ENCODE measurements at places on chromosomes 1 and 21. TPM values are rescaled to one million over a fixed set of nuclear protein-coding genes. Genes with fewer than 3 reads are reported as not detected.
A peak's percentile ranks its signal among the peaks of the same experiment; 100 is the strongest.

CFHR3 gene
- polyA plus RNA-seq: 0.24 TPM

DNA sequence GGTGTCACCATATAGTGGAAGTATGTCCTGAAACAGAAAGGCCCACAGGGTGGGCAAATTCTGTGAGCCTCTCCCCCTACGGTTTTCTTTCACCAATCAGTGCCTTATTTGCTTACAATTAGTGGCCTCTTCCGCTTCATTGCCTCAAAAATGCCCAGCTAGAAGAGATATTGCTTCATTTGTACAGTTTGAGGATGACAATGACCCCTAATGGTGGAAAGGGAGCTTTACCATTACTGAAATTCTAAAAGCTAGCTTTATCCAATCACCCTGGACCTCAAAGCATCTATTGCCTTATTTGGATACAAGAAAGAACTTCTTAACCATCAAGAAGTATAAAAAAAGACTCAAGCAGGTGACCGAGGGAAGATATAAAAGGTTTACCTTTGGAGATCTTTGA is 49.6 kb downstream of the LRRC71 start:
- no peak for DNase-seq

MRPL37 gene
- 86.6 TPM for polyA plus RNA-seq

CD48 gene
- 17.6 TPM for polyA plus RNA-seq

- DNase-seq: no peak
Observed at GRCh38 chr1:162689745-162690671, 57.7 kb downstream of the DDR2 start.

SERTAD4 gene
- 6.5 TPM for polyA plus RNA-seq

DNA sequence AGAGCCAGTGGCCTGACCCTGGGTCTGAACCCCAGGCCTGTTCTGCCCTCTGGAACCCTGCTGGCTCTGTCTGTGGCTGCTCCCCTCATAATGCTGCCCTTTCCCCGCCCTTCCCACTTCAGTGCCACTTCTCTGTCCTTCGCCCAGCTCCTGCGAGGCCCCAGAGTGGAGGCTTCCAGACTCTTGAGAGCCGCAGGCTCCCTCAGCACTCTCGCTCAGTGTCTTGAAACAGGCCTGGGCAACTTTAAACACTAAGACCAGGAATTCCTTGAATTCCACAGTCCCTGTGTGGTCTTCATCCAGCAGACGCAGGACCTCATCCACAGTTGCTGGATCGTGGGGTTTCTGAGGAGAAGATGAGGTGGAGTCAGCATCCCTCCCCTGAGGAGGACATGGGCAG is 3.5 kb downstream of the CRNN start:
- DNase-seq: no peak

- DNase-seq: no peak
Observed at GRCh38 chr1:43366179-43366578, 1.6 kb downstream of the ELOVL1 start.

RRP1 gene
- polyA plus RNA-seq: 11.9 TPM

DNA sequence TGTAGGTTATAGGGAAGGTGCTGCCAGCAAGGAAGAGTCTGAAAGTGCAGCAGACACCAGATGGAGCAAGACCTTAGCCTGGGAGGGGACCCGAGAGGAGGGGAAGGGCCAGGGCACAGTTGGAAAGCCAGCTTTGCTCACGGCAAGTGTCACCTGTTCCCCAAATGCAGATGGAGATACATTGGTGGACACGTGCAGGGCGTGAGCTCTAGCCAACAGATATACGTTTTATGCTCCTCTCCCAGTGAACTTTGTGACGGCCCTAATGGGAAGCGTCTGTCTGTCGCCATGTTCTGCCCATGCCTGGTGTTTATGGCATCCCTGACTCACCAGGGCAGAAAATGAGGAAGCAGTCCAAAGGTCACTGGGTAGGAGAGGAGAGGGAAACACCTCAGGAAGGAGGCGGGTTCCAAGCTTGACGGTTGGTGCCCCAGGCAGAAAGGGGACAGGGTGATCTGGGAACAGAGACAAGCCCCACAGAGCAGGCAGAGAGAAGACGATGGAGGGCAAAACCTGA is 7.6 kb downstream of the GPA33 start:
- no peak for DNase-seq

DNA sequence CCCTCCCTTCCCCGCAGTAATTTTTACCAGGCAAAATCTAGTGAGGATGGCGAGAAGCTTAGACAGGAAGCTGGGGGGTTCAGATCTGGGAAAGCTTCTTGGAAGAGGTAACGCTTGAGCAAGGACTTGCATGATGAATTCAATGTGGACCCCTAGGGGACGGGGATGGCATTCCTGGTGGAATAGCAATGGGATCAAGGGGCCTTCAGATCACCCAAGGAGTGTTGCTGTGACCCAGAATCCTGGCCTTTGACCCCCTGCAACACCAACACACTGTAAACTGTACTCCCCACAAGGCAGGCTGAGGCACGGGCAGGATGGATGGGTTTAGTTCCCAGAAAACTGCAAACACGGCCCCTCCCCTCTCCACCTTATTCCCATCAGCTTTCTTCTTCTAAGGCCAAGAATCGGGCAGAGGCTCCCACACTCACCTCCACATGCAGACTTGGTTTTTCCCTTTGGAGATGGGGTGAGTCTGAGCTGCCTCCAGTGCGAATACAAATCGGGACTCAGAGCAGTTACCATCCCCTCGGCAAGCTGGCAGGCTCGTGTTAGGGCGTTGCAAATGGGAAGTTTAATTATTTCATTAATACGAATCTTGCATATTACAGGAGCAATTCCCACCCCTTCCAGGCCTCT is 20.1 kb downstream of the DISP3 start:
- DNase-seq: peak; percentile 6

DNA sequence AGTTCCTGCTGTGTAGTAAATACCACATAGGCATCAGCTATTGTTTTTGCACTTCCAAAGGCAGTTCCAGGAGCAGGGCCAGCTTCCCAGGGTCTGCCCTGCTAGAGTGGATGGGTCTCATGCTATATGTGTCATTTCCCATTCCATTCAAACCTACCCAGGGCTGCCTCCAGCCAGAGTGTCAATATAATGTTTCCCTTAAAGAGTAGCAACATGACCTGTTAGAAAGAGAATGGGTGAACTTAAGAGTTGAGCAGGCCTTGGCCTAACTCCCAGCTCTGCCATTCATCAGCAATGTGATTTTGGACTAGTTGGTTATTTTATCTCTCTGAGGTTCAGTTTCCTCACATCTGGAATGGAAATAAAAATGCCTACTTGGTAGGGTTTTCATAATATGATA is 44.9 kb downstream of the RAB3B start:
- DNase-seq: no peak

LEMD1 gene
- 0.90 TPM for polyA plus RNA-seq

DNA sequence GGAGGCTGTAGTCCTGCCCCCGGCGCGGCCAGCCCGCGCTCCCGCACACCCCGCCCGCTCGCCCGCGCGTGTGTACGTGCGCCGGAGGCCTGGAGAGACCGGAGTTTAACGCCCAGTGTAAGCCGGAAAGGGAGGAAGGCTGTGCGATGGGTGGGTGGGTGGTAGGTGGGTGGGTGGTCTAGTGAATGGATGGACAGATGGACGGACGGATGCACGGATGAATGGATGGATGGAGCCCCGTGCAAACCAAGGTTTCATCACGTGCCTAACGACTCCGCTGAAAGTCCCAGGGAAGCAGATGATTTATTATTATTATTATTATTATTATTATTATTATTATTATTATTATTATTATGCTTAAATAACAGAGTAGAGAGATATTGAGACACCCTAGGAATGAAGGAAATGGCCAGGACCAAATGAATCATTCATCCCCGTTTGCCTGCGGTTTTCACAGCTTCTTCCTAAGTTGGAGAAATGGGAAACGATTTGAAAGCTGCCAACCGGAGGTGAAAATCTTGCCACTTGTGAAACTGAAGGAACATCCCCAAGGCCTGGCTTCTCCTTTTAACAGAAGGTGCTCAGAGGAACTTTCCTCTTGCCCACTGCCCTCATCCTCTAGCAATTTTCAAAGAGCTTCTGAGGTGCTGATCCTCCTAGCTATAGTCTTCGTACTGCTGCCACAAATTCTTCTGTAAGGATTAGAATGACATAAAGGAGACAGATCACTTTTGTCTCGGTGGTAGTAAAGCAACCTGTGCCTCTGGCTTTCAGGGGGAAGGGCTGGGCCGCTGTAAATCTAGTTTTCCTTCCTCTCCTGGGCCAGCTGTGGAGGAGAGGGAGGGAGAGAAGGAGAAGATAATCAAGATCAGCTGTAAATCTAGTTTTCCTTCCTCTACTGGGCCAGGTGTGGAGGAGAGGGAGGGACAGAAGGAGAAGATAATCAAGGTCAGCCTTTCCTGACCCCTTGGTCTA is 648 bp upstream of the RGS7 start:
- DNase-seq: no peak

SPATA45 gene
- not detected for polyA plus RNA-seq

DNA sequence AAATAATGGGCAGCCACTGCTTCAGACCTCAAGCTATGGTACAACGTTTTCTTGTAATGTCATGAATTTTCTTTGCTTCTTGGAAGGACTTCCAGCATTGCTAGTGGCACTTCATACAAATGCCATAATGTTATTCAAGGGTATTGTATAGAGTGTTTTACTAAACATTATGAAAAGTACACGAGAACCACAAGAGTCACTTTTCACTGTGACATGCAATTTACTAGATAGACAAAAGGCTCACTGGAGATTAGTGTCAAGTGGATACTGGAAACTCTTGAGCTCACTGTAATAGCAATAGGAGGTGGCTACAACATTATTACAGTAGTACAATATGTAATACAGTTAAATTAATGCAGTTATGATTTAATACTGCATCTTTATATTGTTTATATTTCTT is 5.3 kb upstream of the OLFM3 start:
- DNase-seq: no peak

LHX8 gene
- not detected for polyA plus RNA-seq

DNA sequence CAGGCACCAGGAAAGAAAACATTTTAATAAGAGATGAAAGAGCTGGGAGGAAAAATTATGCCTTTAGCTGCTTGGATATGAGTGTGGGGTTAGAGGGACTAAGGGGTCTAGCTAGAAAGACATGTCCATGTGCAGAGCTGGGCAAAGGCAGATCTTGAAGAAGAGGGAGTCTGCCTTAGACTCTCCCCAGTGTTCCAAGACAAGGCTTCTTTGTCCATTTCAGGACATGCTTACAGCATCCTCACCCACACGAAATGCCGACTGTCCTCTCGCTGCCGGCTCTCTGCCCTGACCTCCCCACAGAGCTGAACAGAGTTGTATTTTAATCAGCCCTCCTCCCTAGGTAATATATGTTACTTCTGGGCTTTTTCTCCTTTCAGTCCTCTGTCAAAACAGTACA is 100.7 kb upstream of the ATP1B1 start:
- DNase-seq: no peak

GRCh38 chr1:53552146-53552861 is 93.1 kb downstream of the DMRTB1 start:
- DNase-seq: peak; percentile 13

GRCh38 chr1:21335750-21336224 is 45.5 kb upstream of the ECE1 start:
- no peak for DNase-seq

NPHS2 gene
- not detected for polyA plus RNA-seq

GRCh38 chr1:171127501-171127900 is 36.8 kb downstream of the FMO3 start:
- no peak for DNase-seq

GRCh38 chr1:82258887-82259286 is 458.2 kb downstream of the ADGRL2 start:
- no peak for DNase-seq

CLCNKA gene
- polyA plus RNA-seq: 0.74 TPM

GRCh38 chr21:45557616-45558043 is 15.4 kb upstream of the SLC19A1 start:
- DNase-seq: peak; percentile 16

GRCh38 chr1:117648015-117648414 is 42.2 kb downstream of the TENT5C start:
- no peak for DNase-seq

GRCh38 chr1:9317591-9318417 is 25.1 kb downstream of the SPSB1 start:
- peak; percentile 84 for DNase-seq

DNA sequence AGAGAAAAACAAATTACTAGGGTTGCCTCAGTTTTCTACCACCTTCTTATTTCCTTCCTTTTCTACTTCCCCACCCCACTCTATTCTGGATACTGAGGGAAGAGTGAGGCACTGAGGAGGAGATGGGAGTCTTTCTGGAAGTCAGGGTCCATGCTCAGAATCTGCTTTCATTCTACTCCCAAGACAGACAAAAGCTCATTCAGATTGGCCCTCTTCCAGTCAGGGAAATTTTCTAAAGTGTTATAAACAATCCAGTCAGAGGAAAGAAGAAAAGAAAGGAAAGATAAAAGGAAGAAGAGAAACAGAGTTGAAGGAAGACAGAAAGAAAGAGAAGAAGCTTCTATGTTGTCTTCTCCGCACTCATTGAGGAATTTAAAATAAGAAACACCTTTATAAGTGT is 228.6 kb downstream of the COP1 start:
- DNase-seq: no peak

DNA sequence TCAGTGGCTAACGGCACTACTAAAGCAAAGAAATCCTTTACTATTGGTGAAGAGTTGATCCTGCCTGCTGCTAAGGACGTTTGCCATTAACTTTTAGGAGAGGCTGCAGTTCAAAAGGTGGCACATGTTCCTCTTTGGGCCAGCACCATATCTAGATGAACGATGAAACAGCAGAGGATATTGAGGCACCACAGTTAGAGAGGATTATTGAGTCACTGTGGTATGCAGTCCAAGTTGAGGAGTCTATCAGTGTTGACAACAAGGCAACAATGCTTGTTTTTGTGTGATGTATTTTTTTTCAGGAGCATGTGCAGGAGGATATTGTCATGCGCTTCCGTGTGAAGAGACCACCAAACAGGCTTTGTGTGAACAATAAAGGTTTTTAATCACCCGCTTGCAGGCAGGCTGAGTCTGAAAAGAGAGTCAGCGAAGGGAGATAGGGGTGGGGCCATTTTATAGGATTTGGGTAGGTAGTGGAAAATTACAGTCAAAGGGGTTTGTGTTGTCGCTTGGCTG is 80.9 kb downstream of the UCHL5 start:
- no peak for DNase-seq

ADORA3 gene
- 11.1 TPM for polyA plus RNA-seq

- DNase-seq: no peak
Observed at GRCh38 chr1:76425201-76426145, 350.9 kb downstream of the ST6GALNAC3 start.

GRCh38 chr1:99657213-99658030 is 11.5 kb downstream of the PALMD start:
- no peak for DNase-seq

PROK1 gene
- polyA plus RNA-seq: 276 TPM

GRCh38 chr1:2130871-2131289 is 63.7 kb downstream of the FAAP20 start:
- DNase-seq: no peak

DNA sequence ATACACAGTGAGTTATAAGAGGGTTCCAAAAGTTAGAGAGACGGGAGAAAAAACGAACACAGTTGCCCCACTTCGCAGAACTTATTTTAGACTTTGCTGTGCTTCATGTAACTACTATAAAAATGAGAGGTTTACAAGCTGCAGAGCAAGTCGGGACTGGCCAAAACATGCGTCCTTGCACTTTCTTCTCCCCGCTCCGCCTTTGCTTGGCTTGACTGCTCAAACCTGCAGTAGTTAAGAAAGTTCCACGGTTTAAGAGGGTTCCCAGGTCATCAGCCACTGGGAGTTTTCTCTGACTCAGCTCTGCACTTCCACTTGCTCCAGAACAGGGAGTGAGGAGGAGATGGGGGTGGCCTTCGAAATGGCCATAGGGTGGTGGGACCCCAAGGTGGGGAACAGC is 36.2 kb downstream of the CLIC6 start:
- DNase-seq: no peak
